AG09319 (cell line): ENCODE measurements at places on chromosomes 5 and 9.

- no peak for DNase-seq
Observed at GRCh38 chr5:97658116-97658900, 475.3 kb upstream of the RIOK2 start.

DNA sequence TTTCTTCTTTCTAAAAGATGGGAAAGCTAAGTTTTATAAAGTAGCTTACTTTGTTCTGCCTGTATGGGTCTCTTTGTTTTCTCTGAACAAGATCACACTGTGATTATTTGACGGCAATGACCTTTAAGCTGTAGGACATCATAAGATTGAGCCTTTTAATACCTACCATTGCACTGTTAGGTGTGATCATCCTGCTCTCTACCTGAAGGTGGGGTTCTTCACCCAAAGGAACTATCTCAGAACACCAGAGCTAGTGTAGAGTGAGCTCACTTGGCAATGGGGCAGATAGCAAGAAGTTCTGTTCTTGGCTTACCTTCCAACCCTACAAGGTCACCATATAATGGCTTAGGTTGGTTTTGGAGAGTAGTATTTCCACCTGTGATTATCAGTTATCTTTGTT is 200.2 kb downstream of the SPATA31D1 start:
- DNase-seq = no peak

- peak; percentile 49 for DNase-seq
Observed at GRCh38 chr5:53438486-53439472, 41.6 kb upstream of the FST start.

DNA sequence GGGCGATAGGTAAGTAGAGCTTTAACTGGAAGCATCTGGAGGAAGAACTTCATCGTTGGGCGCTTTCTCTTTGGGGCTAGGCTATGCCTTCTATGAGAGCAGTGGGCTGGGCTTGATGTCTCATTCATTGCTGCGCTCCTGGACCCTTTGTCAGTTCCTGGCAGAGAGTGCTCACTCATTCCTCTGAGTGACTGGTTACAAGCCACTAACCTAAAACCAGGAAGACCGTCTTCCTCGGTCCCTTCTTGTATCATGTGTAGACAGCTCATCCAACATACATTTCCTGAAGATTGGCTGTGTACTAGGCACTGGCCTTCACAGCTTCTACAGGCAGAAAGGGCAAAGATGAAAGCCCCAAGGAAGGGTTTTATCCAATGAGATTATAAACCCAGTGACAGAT is 6.4 kb downstream of the SWI5 start:
- DNase-seq = no peak

DNA sequence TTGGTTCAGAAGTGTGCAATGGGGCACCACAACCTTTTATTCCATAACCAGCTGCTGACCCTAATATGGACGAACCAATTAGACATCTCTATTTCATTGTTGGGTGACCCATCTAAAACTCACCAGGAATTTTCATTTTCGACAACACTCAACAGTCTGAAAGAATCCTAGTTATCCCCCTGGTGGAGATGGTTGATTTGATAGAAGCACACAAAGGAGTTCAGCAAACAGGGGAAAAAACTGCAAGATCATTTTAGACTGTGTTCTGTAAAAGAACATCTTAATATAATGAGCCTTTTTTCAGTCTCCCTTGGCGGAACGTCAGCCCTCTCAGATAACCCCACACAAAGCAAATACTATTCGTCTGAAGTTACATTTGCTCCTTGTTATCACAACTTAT is 367.4 kb downstream of the KIAA0825 start:
- no peak for DNase-seq

GRCh38 chr9:127067603-127068220 is 54.7 kb downstream of the ANGPTL2 start:
- DNase-seq = no peak

- no peak for DNase-seq
Observed at GRCh38 chr5:143409926-143410325, 6.4 kb upstream of the NR3C1 start.

DNA sequence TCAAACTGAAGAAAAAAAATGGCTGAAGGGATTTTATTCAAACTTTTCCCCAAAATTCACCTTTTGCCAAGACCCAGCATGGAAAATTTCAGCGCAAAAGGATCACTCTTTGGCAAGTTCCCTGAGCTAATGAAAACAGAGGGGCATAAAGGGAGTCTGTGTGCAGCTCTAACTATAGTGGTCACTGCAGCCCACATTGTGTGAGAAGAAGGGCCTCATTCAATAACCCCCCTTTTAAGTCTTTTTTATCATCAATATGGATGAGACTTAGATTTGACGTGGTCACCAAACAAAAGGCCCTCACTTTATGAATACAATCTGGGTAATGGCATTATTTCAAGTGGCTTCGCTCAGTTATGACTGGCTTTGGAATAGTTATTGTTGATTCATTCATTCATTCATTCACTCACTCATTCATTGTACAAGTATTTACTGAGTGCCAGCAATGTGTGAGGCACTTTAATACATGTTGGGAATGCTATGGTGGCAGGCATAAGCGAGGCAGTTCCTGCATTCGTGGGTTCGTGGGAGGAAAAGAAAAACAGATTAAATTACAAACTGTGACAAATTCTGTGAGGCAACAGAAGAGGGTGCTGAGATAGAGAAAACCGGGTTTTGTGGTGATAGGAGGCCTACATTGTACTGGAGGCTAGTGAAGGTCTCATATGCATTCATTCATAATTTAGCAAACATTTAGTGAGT is 145.7 kb upstream of the KLF4 start:
- DNase-seq = no peak

- DNase-seq = no peak
Observed at GRCh38 chr9:3962496-3962895, 337.4 kb downstream of the GLIS3 start.

- DNase-seq = no peak
Observed at GRCh38 chr5:122019919-122020590, 58.0 kb downstream of the LOX start.

GRCh38 chr9:75181750-75182149 is 93.4 kb downstream of the OSTF1 start:
- no peak for DNase-seq

DNA sequence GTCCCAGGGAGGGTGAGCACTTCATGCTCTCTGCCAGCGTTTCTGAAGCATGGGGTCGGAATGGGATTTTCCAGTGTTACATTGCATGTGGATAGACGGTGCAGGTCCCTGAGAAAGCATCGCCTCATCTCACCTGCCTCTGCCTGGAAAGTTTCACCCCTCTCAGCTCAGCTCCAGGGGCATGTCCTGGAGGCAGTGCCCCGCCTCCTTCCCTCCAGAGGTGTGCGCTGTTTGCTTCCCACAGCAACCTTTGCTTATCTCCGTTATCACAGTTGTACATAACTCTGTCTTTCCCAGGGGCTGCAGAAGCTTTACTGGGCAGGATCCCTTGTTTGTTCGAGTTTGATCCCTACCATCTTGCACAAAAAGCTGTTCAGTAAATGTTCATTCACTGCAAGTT is 10.7 kb upstream of the CREBRF start:
- no peak for DNase-seq

DNA sequence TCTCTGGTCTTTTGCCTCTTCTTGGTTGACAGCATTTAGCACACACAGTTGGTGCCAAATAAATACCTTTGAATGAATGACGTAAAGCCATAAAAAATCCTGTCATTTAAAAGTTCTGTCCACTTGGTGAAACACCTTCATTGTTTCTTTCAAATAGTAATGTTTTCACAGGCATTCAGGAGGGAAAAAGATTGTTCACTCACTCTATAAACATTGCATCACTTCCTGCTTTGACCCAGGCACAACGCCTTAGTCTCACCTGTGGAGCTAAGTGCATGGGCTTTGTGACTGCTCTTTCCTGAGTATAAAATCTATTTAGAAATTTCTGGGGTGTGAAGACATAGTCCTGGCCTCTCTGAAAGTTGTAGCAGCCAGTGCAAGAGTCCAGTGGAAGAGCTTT is 88.9 kb upstream of the CXCL14 start:
- DNase-seq = no peak

- no peak for DNase-seq
Observed at GRCh38 chr9:116654059-116654355, 33.1 kb upstream of the TRIM32 start.

GRCh38 chr5:156148301-156148700 is 178.7 kb upstream of the SGCD start:
- no peak for DNase-seq

GRCh38 chr5:75059912-75060545 is 7.7 kb upstream of the GCNT4 start:
- DNase-seq = no peak

DNA sequence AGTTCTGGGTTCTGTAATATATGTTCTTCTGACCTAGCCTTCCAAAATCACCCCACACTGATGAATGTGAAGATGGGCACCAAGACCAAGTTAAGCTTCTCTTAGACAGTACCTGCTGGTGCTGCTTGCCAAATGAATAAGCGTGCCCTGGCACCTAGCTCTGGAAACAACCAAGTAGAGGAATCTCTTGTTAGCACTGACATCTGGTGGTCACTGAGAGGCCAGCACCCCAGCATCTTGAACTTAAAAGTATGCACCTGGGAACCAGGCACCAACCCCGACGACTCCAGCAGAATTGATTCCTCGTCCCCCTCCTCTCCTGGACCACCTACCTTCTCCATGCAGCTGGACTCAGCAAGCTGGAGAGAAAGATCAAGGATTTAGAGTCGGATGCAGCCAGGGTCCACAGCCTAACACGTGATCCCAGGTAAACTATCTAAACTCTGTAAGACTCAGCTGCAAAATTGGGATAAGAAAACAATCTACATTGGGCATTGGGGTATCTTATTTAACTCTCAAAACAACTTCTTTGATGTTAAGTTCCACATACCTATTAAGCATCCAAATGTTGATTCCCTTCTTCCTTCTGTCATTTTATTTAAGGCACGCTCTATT is 89.8 kb downstream of the SLC1A3 start:
- no peak for DNase-seq

DNA sequence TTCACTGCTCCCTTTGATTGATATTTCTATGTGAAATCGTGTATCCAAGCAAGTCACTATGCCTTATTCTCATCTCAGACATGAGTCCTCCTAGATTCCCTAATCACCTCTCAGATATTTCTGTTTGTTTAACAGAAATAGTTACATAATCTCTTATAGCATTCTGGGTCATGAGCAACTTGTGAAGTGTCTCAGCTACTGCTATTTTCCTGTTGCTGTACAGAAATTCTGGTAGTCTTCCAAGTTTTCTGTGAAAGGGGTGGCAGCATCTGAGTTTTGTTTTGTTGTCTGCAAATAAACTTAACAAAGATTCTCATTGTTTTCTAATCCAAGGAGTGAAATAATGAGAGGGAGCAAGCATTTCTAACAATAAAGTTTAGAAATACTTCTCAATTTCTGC is 256.9 kb upstream of the ST8SIA4 start:
- DNase-seq = no peak

GRCh38 chr5:90813392-90813791 is 254.8 kb downstream of the ADGRV1 start:
- DNase-seq = no peak

DNA sequence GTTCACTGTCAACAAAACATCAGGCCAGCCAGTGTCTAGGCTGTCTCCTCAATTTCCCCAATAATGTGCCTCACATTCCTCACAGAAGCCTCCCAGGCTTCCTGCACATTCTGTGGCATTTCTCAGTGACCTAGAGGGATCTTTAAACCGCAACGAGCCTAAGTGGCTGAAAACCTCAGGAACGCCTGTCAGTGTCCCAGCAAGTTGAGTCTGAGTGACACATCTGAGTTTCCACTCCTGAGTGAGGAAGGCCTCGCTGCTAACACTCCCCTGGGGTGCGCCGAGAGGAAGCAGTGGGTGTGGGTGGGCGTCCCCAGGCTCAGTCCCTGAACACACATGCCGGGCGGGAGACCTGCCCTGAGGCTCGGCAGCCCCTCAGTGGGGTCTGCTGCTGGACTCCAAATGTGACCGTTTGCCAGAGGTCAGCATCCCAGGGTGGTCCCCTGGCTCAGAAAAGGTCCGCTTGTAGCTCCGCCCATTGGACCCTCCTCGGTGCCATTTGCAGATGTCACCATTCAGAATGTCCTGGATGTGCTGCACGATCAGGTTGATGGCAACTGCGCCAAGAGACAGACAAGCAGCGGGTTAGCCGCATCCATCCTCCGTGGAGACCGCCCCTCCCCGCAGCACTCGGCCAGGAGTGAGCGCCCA is 6.3 kb downstream of the UCK1 start:
- DNase-seq = no peak

DNA sequence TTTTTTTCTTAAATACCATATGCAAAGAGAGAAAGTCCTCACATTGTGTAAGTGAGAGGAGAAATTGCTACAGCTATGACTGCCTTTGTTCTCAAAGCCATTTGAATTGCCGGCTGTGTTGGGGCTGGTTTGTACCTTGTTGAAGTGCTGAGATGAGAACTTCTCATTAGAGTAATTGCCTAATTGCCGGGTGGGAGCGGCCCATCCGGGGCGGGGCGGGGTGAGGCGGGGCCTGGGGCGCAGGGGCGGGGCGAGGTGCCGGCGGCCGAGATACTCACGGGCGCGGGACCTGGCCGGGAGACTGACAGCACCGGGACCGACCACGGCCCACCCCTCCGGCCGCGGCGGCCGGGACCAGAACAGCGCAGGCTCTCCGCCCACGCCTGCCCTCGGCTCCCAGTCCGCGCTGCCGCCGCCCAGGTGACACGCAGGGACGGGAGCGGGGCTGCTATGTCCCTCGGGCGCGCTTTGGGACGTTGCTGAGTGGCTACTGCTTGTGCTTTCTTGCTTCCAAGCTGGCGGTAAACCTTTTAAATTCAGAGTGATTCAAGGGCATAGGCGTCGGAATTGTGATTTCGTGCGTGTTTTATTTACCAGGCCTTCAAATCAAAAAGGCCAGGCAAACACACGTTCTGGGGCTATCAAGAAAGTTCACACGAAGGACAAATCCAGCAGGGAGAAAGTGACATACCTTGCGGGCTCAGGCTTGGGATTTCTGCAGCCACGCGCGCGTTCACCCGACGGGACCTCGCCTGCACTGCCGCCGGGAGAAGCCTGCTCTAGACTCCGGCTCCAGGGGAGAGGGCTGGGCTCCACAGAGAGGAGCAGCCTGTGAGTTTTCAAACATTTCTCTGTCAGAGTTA is 269.1 kb downstream of the FANCC start:
- no peak for DNase-seq

DNA sequence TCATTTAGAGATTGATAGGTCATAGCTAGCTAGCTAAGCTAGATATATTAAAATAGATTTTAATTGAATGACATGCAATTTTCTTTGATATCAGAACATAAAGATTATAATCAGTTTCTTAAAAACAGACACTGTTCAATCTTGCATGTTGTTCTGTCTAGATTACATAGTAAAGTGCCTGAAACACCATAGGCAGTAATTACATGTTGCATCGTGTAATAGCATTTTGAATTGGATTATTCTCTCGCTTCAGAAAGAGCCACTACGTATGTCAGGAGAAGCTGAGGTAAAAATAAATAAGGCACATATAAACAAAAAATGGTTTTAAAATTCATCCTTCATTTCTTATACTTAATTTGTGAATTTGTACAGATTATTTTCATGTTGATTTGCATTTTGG is 148.0 kb upstream of the CDH12 start:
- no peak for DNase-seq

DNA sequence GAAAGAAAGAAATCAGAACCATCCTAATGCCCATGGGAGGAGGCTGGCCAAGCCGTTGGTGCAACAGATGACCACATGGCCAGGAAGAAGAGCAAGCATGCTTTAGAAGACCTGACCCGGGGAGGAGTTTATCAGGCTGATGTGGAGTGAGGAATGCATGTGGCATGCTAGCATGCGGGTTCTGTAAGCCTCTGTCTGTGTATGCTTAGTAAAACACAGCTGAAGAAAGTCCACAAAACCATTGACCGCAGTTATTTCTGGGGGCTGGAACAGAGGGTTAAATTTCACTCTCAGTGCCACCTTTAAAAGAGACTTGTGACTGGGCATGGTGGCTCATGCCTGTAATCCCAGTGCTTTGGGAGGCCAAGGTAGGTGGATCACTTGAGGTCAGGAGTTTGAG is 19.1 kb downstream of the GFI1B start:
- peak; percentile 0 for DNase-seq
